ENCODE measurements at places on chromosomes 1 and 21.

DNA sequence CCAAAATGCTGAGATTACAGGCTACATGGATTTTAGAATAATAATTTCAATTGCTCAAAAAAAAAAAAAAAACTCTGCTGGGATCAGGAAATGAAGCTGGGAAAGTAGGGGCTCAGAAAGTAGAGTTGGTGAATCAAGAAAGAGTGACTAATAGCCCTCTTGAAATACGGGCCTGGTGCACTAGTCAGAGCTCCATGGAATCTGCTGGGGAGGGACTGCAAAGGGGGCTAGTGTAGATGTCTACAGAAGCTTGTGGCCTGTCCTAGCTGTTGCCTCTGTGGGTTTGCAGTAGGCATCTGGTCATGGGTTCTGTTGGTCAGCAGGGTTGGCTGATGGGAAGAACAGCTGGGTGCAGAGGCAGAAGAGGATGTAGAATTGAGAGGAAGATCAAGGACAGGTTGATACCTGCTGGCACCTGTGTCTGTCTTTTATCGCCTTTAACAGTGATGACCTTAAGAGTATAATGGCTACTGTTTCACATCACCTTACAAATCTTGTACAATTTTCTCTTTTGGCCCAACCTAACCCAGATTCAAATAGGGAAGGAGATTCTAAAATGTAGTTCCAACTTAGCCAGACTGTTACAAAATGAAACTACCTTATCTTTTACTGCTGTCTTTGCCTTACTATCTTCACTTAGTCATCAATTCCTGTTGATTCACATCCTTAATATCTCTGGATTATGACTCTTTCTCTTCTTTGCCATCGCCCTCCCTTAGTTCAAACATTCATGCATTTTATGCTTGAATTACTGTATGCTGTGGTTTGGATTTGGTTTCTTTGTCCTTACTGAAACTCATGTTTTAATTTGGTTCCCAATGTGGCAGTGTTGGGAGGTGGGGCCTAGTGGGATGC, 126.2 kb downstream of the GIPC2 start:
- DNase-seq: peak; percentile 87

GRCh38 chr1:94417978-94418663, at the start of gene ABCD3:
TSS of gene ABCD3 (plus strand) at chr1:94418389. CDS start at chr1:94418479, 90 bp downstream.
- peak; percentile 98 for DNase-seq

- peak; percentile 13 for DNase-seq
These were observed 553 bp upstream of the NDUFV3 start for GRCh38 chr21:42892582-42892930.

DNA sequence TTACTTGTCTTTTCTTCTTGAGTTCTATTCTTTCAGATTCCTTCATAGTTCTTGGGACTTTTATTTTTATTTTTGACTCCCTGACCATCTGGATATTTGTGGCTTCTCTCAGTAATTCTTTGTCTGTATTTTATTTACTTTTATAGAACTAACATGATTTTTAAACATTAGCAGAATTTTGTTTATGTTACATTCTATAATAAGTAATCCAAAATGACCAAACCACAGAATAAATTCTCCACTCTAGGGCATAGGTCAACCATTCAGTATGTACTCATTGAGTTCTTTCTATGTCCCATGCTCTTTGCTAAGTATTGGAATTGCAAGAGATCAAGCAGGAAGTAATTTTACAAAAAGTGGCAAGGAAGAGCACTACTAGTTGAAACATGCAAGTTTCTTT, 969.0 kb downstream of the TTLL7 start:
- peak; percentile 5 for DNase-seq

GRCh38 chr1:184823080-184823479, 68.4 kb upstream of the EDEM3 start:
- DNase-seq: no peak

- peak; percentile 35 for DNase-seq
These were observed 60.3 kb upstream of the FMN2 start for GRCh38 chr1:240031414-240031813.

- DNase-seq: no peak
These were observed 12.2 kb upstream of the SPEN start for GRCh38 chr1:15835205-15835740.

DNA sequence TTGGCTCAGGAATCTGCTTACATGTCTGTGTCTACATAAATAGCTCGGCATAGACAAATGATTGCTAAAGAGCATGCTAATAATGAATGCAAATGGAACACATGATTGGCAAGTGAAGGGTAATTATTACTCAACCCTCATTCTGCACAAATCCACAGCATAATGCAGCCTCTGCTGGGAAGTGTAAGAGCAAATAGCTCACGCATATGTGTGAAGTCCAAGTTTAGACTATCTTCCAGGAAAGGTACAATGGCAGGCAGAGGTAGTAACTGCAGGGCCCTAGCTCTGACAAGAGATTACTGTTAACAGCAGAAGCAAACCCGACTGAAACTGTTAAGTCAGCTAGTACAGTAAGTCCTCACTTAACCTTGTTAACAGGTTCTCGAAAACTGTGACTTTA, 7.0 kb upstream of the IL6R start:
- no peak for DNase-seq

- DNase-seq: no peak
These were observed 372.8 kb upstream of the PKN2 start for GRCh38 chr1:88311265-88311664.

DNA sequence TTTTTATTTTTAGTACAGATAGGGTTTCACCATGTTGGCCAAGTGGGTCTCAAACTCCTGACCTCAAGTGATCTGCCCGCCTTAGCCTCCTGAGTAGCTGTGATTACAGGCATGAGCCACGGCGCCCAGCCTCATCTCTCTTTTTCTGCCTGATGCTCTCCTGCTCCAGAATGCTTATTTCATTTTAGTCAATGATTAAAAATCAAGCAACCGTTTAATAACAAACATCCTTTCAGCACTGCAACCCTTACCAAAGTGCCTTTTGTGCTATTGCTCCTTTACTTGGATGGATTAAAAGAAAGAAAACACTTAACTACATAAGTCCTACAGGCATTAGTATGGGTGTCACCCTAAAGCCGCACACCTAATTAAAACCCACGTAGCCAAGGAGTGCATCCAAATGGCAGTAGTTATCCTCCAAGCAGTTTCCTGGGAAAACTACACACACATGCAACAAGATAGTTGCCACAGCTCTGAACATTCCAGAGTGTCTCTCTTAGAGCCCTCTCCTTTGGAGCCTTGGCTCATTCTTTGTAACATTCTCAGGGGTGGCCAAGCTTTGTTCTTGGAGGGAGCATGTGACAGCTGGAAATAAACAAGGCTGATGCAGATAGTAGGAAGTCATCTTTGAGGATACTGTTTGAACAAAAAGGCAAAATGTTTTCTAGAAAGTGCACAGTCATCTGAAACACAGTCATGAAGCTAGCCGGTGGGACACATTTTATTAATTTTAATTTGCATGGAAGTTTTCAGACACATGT, 51.2 kb downstream of the KCNJ15 start:
- DNase-seq: peak; percentile 59

DNA sequence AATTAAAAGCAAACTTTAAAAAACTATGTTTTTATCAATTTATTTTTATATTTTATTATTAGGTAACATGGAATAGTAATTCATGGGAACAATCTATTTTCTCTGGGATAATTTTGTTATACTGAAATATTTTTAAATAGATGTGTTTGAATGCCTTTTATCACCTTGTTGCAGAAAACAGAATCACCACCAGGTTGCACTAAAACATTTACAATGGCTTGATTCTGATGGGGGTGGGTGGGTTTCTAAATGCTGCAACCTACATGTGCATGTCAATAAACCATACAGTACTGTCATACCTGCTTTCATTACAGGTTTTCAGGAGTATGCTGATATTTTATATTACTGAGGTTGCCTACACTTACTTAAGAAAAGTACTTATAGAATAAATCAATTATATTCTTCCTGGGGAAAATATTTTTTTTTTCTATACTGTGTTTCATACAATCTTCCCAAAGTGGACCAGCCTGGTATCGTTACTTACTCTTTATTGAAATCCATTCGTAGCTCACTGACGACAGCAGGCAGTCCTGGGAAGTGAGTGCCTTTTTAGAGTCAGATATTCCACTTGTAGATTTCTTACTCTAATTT, 132.8 kb downstream of the PTPRC start:
- DNase-seq: peak; percentile 32

GRCh38 chr1:224751624-224752311, 135.7 kb downstream of the CNIH3 start:
- no peak for DNase-seq

Data from RPMI7951 (cell line).